ENCODE measurements at places on chromosomes 2 and 18.

DNA sequence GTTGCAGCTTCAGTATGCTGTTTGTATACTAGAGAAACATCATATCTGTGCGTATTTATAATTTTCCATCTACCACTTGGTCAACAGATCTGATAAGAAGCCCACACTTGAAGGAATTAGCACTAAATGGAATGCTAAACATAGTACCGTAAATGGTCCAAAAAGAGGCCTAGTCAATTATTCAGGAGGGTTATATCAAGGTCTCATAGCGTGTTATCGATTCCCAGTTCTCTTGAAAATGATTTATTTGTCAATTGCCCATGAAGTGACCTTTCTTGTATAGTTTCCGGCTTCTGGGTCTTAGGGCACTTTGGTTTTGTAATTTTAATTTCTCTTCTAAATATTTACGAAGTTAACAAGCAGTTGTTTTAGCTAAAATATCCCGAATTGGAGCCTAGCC lies 18.4 kb downstream of the SH3RF3 start:
- no peak for DNase-seq

DNA sequence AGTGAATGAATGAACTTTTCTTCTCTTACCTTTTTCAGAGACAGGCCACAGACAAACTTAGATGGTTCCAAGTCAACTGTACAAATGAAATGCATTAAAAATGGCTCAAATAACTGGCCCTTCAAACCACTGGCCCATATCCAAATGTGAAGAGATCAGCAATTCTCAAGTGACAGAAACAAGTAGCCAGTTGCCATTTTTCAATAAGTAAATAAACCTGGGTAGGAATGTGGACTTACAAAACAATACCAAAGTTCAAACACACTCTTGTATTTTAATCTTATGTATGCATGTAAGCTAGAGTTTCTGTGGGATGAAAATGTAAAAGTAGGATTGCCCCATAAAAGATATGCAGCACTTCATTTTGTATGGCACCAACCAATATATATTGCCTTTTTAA lies 129.2 kb downstream of the MEP1B start:
- DNase-seq = no peak

DNA sequence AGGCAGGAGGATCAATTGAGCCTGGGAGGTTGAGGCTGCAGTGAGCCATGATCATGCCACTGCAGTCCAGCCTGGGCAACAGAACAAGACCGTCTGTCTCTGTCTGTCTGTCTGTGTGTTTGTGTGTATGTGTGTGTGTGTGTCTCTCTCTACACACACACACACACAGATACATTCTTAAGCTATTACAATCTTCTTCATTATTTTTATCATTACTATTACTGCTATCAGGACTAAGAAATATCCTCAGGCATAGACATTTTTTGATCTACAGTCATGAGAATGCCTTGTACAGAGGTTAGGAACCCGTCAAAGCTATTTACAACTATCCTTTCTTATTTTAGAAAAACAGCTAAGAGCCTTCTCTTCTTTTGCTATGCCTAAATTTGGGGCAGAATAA lies 207.4 kb downstream of the NEDD4L start:
- DNase-seq = no peak

GRCh38 chr18:58859907-58860306 lies 4.8 kb upstream of the ZNF532 start:
- no peak for DNase-seq

DNA sequence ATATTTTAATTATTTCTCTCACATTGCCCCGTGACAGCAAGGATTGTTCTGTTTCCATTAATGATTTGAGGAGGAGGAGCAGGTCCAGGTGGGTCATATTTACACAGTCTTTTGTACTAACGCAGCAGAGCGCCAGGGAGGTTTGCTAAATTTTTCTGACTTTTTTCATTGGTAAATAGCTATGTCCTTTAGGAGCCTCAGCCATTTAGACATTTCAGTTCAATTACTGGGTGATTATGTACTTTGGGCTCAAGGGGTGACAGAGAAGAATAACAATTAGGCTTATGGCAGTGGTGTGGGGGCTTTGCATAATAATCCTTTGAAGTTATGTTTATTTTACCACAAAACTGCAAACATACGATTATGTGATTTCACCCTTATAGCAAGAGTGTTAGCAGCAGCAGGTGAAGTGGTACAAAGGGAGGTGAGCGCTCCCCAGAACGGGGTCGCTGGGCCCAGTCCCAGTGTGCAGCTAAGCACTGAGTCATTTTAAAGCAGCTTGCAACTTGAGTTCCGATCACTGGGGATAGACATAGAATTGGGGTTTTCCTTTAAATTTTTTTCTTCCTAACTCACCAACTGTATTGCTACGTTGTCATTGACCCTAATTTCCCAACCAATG lies 80.3 kb downstream of the TSHZ1 start:
- DNase-seq = no peak

GRCh38 chr2:147110962-147111361 lies 733.9 kb upstream of the ACVR2A start:
- DNase-seq = no peak

GRCh38 chr18:34098109-34098508 lies 126.6 kb downstream of the NOL4 start:
- no peak for DNase-seq

GRCh38 chr18:45540125-45540524 lies 75.2 kb upstream of the SLC14A2 start:
- DNase-seq = no peak

DNA sequence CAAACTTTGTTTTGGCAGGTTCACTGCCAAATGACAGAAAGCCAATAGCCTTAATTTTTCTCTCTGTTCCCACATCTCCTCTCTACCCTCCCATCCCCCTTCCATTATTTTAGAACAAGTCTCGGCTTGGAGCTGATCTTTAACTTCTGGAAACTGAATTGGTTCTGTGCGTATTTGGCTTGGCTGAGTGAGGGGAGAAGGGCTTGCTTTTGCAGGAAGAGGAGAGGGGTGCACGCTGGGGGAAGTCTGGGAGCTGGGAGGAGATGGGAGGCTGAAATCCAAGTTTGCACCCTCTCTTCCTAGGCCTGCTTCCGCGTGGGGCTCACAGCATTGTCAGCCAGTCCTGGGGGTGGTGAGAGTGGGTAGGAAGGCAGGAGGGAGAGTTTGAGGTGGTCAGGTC lies 176.1 kb upstream of the SPRED2 start:
- no peak for DNase-seq

DNA sequence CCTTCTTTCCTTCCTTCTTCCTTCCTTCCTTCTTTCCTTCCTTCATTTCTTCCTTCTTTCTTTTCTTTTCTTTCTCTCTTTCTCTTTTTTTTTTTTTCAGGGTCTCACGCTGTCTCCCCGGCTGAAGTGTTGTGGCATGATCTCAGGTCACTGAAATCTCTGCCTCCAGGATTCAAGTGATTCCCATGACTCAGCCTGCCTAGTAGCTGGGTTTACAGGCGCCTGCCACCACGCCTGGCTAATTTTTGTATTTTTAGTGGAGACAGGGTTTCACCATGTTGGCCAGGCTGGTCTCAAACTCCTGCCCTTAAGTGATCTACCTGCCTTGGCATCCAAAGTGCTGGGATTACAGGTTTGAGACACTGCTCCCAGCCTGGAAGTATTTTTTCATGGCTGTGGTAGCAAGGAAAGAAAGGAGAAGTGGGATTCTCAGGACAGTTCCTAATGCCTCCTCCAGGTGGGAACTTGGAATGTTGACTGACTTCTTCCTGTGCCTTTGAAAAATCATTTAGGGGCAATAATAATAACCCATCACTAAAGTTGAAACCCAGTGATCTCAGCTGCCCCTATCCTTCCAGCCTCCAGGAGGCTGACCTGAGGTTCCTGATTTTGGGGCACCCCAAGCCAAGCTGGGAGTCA lies 89.3 kb upstream of the CELF4 start:
- DNase-seq = no peak

DNA sequence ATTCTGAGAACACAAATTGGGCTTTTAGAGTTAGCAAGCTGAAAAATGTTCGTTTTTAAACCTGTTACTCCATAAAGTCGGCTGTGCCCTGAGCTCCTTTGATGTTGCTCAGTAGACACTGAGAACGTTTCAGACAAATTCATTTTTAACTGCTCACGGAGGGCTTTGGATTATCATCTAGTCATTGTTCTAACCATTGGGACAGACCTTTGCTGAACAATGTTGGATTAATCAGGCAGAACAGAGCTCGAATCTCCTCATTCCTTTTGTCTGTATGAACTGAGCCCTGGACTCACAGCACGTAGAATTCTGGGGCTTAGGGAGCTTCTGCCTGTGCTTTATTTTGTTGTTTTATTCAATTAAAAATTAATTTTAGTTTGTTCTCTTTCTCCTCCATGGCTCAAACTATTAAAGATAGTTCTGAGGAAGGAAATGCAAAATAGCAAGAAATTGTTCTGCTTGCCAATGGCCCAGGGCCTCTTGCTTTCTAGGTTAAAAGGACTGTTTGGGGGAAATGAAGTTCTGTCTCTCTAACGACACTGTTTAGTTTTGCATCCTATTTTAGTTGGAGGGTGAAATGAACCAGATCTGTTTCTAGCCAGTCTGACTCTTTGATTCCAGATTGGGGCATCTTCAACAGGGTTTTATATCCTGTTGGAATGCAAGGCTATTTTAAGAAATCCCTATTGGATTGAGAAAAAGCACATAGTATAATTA lies 114.7 kb upstream of the CXCR4 start:
- no peak for DNase-seq

GRCh38 chr2:37851828-37852584 lies 73.1 kb upstream of the RMDN2 start:
- DNase-seq = no peak

GRCh38 chr18:78587096-78587495 lies 392.5 kb upstream of the SALL3 start:
- DNase-seq = no peak

GRCh38 chr2:220440731-220441130 lies 813.3 kb downstream of the SLC4A3 start:
- DNase-seq = no peak

DNA sequence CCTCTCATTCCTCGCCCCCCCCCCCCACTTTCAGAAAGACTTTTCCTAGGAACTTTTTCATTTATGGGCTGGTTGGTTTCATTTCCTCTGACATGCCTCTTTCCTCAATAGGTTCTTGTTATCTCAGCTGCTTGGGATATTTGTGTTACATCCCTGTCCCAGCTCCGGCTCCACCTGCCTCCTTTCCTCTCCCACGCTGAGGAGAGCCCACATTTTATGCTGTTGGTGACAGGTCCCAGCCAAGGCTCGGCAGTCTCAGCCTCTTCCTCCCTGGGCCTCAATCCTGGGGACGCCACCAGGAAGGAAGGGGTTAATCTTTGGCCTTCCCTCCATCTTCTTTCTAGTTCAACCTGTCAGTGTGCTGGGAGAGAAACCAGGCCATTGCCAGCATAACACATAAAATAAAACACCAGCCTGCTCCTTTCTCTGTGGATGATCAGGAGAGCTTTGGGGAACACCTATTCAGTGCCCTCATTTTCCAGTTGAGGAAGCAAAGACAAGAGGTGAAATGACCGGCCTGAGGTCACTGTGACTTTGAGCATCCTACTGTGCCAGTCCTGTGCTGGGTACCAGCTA lies 216.9 kb upstream of the TNP1 start:
- no peak for DNase-seq

All from stimulated activated CD8-positive, alpha-beta memory T cell treated with anti-CD3 and anti-CD28 coated beads, Interleukin-15, amount 100 ng/mL, for 24 hours (primary cell).